ENCODE measurements at places on chromosomes 6 and 20. TPM values are rescaled to one million over a fixed set of nuclear protein-coding genes. Genes with fewer than 3 reads are reported as not detected.

DNA sequence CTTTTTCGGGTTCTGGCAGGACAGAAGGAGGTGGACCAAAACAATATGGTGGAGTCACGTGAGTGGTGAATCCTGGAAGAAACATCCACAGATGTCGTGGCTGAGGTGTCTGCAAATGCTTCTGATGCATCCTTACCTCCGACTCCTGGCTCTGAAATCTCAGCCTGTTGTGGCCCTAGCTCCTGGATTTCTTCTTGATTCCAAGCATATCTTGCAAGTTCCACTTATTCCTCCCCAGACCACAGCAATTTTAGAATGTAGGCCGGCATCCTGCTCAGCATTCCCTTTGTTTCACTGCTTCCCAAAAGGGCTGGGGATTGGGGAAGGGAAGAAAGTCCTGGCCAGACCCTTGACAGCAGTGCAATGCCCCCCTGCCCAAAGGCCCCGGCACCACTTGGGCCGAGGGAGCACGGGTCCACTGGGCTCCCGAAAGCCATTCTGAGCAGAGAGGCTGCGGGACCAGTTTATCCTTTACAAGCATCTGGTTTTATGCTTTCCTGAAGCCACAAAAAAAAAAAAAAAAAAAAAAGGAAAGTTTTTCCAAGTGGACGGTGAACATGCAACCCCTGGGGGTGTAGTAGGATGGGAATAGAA lies 200.9 kb upstream of the RNF24 start:
- no peak for DNase-seq
- no peaks in the 10 kb centered on the region for H3K4me1 ChIP-seq
- H3K36me3 ChIP-seq: no peaks in the 10 kb centered on the region
- peaks cover 34% of the 10 kb centered on the region for H3K27me3 ChIP-seq

DNA sequence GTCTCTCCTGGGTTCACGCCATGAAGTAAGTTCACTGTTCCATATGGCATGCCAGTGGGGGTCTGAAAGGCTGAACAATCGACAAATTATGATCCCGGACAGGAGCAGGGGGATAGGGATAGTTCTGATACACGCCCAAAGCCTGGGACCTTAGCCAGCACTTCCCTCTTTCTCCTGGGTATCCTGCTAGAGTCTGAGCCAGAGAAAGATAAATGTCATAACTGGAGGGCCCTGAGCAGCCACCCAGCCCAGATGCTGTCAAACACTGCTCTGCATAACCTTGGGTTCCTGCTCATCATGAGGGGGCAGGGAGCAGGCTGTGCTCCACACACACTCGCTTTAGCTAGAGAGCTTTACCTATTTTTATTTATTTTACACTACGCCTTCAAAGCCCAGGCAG lies 12.3 kb downstream of the EDEM2 start:
- H3K27ac ChIP-seq: no peak overlapping the region
- H3K27me3 ChIP-seq: no peaks in the 10 kb centered on the region
- peaks cover 2% of the 10 kb centered on the region for H3K4me1 ChIP-seq
- H3K4me3 ChIP-seq: no peak overlapping the region
- DNase-seq: no peak

DNA sequence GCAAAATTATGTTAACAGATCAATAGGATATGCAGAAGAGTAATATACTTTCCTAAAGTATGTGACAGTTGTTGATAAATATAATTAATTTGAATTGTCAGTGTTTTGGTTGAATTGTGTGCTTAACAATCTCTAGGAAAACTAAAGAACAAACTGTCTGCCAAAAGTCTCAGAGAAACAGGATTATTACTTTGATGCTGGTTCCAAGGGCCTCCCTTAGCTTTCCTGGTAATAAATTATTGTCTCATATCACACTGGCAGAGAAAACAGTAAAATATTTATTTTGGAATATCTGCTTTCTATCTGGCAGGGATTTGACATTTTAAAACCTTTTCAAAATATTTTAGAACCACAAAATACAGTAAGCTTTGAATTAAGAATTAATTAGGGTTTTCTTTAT lies 40.1 kb upstream of the CARMIL1 start:
- H3K4me1 ChIP-seq: peaks cover 2% of the 10 kb centered on the region
- no peak for DNase-seq
- no peak overlapping the region for H3K4me3 ChIP-seq
- H3K27ac ChIP-seq: no peak overlapping the region
- H3K27me3 ChIP-seq: no peaks in the 10 kb centered on the region
- H3K36me3 ChIP-seq: no peaks in the 10 kb centered on the region

DNA sequence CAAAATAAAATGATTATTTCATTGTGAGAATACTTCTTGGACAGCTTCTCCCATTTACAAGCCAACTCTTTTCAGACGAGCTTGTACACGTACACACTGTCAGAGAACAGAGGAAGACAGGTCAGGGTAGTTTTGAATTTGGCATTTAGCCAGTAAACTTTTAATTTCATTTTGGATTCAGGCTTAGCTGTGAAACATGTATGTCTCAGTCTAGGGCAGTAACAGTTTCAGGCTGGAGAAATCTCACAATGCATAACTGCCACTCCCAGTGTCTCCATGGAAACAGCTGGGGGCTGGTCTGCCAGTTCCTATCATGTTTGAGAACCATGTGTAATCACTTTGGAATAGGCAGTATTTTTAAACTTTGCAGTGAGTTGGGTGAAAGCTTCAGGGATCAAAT lies 22.0 kb upstream of the QKI start:
- H3K27me3 ChIP-seq: peaks cover 27% of the 10 kb centered on the region
- H3K36me3 ChIP-seq: no peaks in the 10 kb centered on the region
- peaks cover 4% of the 10 kb centered on the region for H3K4me1 ChIP-seq
- DNase-seq: no peak
- H3K4me3 ChIP-seq: no peak overlapping the region
- H3K27ac ChIP-seq: no peak overlapping the region

- DNase-seq: no peak
- peaks cover 46% of the 10 kb centered on the region for H3K27me3 ChIP-seq
- no peaks in the 10 kb centered on the region for H3K36me3 ChIP-seq
- H3K4me1 ChIP-seq: no peaks in the 10 kb centered on the region
- no peak overlapping the region for H3K4me3 ChIP-seq
- H3K27ac ChIP-seq: no peak overlapping the region
Measured at GRCh38 chr20:64158346-64159285, 5.6 kb upstream of the MYT1 start.

- DNase-seq: no peak
- H3K27me3 ChIP-seq: peaks cover 13% of the 10 kb centered on the region
- no peak overlapping the region for H3K27ac ChIP-seq
- no peaks in the 10 kb centered on the region for H3K4me1 ChIP-seq
- peaks cover 1% of the 10 kb centered on the region for H3K36me3 ChIP-seq
Measured at GRCh38 chr6:53446151-53446550, 97.4 kb upstream of the ELOVL5 start.

DNA sequence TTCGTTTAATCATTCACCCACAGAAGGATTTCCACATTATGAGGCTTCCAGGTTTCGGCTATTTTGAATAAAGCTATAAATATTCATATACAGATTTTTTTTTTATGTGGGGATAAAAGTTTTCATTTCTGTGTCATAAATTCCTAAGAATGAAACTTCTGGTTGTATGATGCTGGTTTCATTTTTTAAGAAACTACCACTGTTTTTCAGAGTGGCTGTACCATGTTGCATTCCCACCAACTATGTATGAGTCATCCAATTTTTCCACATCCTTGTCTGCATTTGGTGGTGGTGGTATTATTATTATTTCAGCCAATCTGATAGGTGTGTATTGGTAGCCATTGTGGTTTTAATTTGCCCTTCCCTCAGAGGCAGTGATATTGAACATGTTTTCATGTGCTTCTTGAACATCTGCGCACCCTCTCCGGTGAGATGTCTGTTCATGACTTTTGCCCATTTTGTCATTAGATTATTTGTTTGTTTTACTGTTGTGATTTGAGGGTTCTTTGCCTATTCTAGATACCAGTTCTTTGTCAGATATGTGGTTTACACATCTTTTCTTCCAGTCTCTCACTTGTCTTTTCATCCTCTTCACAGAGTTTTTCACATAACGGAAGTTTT lies 75.5 kb downstream of the DOK5 start:
- DNase-seq: no peak
- no peak overlapping the region for H3K4me3 ChIP-seq
- H3K36me3 ChIP-seq: no peaks in the 10 kb centered on the region
- peaks cover 13% of the 10 kb centered on the region for H3K27me3 ChIP-seq
- no peak overlapping the region for H3K27ac ChIP-seq

- H3K4me1 ChIP-seq: peaks cover 21% of the 10 kb centered on the region
- DNase-seq: no peak
- H3K36me3 ChIP-seq: peaks cover 47% of the 10 kb centered on the region
- H3K4me3 ChIP-seq: no peak overlapping the region
Measured at GRCh38 chr6:111406200-111406721, 76.8 kb downstream of the REV3L start.

DNA sequence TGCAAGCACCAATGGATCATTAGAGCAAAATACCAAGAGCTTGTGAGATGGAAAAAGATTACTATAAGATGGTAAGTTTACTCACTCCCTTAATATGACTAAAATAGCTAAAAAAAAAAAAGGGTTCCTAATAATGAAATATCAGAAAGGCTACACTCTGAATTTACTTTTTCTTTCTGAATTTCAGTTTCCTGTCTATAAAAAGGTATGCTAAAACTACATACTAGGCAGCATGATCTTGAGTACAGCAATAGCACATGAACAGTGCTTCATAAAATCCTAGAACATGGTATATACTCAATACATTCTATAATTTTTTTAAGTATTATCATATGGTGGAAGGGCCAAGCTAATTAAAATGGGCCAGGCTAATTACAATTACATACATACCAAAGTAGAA lies 24.0 kb upstream of the FAM135A start:
- H3K27me3 ChIP-seq: peaks cover 16% of the 10 kb centered on the region
- no peaks in the 10 kb centered on the region for H3K36me3 ChIP-seq
- no peaks in the 10 kb centered on the region for H3K4me1 ChIP-seq
- H3K4me3 ChIP-seq: no peak overlapping the region
- H3K27ac ChIP-seq: no peak overlapping the region
- no peak for DNase-seq

DNA sequence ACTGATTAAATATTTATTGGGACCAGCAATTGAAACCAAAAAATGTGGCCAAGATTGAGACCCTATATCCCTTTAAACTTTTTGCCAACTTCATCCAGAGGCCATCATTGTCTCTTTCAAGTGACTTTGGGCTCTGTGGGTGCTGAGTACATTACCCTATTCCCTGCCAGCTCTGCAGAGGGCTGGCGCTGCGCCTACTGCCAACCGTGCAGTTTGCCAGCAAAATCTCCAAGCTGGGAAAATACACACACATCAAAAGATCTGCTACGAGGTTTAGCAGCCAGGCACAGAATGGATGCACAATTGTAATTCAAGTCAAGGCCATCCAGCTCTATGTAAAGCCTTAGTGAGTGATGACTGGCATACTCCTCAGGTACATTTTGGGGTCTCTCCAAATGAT lies 125.0 kb downstream of the CBLN4 start:
- H3K27ac ChIP-seq: no peak overlapping the region
- H3K36me3 ChIP-seq: no peaks in the 10 kb centered on the region
- no peak for DNase-seq
- no peak overlapping the region for H3K4me3 ChIP-seq
- H3K4me1 ChIP-seq: no peaks in the 10 kb centered on the region

- no peak for DNase-seq
- H3K4me1 ChIP-seq: peaks cover 27% of the 10 kb centered on the region
- H3K4me3 ChIP-seq: no peak overlapping the region
- H3K27me3 ChIP-seq: no peaks in the 10 kb centered on the region
- peaks cover 14% of the 10 kb centered on the region for H3K36me3 ChIP-seq
- H3K27ac ChIP-seq: no peak overlapping the region
Measured at GRCh38 chr20:1438361-1438760, 28.3 kb downstream of the NSFL1C start.

GRCh38 chr6:30206799-30207618 lies 6.2 kb downstream of the TRIM26 start:
- no peak for DNase-seq
- no peaks in the 10 kb centered on the region for H3K27me3 ChIP-seq
- peaks cover 31% of the 10 kb centered on the region for H3K36me3 ChIP-seq
- H3K4me1 ChIP-seq: peaks cover 64% of the 10 kb centered on the region
- no peak overlapping the region for H3K27ac ChIP-seq

- H3K27me3 ChIP-seq: peaks cover 5% of the 10 kb centered on the region
- H3K36me3 ChIP-seq: no peaks in the 10 kb centered on the region
- DNase-seq: no peak
- H3K4me3 ChIP-seq: no peak overlapping the region
Measured at GRCh38 chr20:54015496-54015895, 54.9 kb downstream of the BCAS1 start.

Gene RIPPLY2
- not detected for total RNA-seq

Gene BMP6
- not detected for total RNA-seq

Gene ELOVL4
- 1.7 TPM for total RNA-seq

Gene FBXO5
- 52.6 TPM for total RNA-seq

Gene MYBL2
- total RNA-seq: 139 TPM

Gene PGC
- not detected for total RNA-seq

Gene SMLR1
- total RNA-seq: not detected

All from activated naive CD8-positive, alpha-beta T cell treated with anti-CD3 and anti-CD28 coated beads for 36 hours (primary cell).